ENCODE measurements at places on chromosomes 5 and 9. TPM values are rescaled to one million over a fixed set of nuclear protein-coding genes. Genes with fewer than 3 reads are reported as not detected.

DNA sequence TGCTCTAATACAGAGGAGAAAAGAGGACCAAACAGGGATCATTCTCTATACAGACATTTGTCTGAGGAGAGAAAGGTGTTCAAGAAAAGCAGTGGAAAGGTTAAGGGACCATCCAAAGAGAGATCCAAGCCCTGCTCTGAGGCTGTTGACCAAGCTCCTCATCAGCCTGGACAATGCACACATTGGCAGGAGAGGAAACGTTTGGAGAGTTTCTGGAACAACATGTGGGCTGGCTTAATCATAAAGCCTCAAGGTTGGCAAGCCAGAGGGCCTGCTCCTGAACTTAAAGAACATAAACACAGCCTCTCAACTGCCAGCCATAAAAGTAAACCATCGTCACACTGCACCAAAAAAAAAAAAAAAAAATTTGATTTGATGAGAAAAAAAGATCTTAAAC is 184.4 kb upstream of the SLC12A2 start:
- no peak for DNase-seq

The INSYN2B gene
- 1.4 TPM for total RNA-seq

DNA sequence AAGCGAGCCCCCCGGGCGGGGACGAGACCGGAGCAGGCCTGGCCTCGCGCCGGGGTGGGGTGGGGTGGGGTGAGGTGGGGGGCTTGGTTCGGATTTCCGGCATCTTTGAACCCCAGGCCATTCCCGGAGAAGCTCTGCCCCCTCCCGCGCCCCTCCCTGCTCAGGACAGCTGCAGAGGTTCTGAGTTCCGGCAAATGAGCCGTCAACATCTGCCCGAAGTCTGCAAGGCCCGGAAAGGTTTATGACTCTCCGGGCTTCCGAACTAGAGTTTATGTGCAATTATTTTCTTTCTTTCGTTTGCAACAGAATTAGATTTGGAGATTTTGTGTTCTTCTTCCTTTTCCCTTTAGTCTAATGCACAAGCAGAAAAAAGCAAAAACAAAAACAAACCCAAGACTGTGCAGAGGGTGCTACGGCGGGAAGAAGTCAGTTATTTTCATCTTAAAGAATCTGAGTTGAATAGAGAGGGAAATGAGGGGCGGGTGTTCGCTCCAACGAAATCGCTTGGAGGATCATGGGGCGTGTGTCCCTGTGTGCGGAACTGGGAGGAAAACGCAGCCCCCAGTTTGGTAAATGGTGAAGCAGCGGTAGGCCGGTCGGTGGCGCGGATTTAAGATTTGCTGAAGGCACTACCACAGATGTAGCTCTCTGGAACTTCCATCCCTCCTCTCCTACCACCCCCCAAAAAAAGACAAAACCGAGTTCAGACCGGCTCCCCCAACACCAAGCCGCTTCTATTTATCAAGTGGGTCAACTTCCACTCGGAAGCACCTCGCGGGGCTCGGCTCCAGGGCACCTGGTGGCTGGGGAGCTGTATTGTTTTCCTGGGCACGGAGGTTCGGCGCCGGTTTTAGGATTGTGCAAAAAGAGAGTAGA is 4.8 kb downstream of the LHX2 start:
- no peak for DNase-seq

The SLC34A3 gene
- total RNA-seq, result not detected

- DNase-seq, result no peak
These were observed 454.6 kb upstream of the TUSC1 start for GRCh38 chr9:26132746-26133312.

The ORM2 gene
- total RNA-seq, result not detected

DNA sequence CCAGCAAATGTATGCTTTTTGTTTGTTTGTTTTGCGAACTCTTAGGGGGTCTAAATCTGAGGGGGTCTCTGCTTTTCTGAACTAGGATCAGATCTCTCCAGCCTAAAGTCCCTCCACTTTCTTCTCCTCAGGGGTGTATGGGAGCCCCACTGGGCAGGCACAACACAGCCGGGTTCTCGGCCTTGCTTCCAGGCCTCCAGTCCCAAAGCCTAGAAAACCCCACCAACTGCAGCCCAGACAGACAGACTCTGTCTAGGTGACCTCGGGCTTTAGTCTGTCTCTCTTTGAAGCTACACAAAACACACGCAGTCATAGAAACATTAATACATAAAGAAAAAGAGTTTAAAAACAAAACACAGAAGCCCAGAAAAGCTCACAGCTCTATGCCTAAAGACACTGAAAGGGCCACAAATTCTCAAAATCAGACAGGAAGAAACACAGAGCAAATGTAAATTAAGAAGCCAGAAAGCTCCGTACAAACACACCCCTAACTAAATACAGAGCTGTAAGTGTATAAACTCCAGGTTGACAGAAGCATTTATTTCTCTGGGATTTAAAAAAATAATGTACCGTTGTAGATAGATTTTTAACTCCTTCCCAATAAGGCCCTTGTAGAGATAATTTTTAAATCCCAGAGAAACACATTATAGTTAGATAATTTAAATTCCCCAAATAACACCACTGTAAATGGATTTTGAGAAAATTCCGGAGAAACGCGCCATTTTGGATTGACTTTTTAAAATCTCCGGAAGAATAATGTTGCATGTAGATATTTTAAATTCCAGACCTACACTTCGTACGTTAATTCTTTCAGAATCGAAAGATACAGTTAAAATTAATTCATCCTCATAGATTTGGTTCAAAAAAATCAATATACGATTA is 2.0 kb downstream of the PITX1 start:
- DNase-seq, result no peak

DNA sequence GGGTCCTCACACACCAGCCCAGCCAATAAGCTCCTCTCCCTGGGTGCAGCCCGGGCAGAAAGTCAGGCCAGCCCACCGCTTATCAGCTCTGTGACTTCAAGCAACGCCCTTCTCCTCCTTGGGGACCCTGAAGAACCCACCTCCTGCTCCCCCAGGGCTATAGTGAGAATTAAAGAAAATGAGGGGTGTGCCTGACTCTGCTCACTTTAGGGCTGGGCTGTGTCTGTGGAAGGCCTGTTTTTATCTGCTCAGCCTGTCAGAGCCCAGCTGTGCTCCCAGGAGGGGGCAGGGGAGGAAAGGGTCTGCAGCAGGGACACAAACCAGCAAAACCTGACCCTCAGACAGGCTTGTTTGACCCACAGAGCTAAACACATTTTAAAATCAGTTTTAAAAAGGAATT is 3.9 kb downstream of the GPRIN1 start:
- no peak for DNase-seq

GRCh38 chr5:103397739-103398581 is 139.4 kb downstream of the MACIR start:
- no peak for DNase-seq

DNA sequence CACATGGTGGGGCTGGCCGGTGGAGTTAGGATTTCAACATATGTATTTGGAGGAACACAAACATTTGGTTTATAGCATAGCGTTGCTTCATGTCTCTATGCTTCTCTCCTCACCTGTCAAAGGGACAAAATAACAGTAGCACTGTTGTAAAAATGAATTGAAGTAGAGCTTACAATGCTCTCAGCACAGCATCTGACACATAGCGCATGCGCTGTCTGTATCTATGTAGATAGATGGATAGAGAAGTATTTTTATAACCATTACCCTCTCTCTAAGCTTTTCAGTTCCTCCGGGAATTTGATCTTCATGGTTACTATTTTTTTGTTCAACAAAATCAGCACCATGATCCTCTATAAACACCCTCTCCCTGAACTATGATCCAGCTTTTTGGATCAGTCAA is 166.0 kb downstream of the TTLL11 start:
- no peak for DNase-seq

- no peak for DNase-seq
These were observed 4.4 kb upstream of the RAPGEF1 start for GRCh38 chr9:131744171-131744719.

GRCh38 chr5:96868603-96869371 is 7.5 kb upstream of the ERAP2 start:
- no peak for DNase-seq

The LEAP2 gene
- total RNA-seq, result 2.0 TPM

DNA sequence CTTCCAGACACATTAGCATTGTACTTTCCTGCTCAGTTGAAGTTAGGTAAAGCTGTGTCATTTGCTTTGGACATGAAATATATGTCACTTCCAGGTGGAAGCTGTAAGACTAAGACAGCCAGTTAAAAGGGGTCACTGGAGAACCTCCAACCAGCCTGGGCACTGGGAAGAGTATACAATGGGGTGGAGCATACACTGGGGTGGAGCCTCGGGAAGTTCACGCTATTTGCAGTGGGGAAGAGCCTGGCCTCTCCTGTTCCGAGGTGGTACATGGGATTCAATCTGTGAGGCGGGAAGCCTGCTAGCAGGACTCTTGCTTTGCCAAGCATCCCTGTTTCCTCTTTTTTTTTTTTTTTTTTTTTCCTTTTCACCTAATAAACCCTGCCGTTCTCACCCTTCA is 145.3 kb downstream of the TTC39B start:
- DNase-seq, result no peak

- no peak for DNase-seq
These were observed 151.1 kb downstream of the DOCK2 start for GRCh38 chr5:169788168-169788567.

The POU5F2 gene
- total RNA-seq, result 0.59 TPM

The PCDHGA8 gene
- 1.5 TPM for total RNA-seq

The MLLT3 gene
- 15.2 TPM for total RNA-seq

DNA sequence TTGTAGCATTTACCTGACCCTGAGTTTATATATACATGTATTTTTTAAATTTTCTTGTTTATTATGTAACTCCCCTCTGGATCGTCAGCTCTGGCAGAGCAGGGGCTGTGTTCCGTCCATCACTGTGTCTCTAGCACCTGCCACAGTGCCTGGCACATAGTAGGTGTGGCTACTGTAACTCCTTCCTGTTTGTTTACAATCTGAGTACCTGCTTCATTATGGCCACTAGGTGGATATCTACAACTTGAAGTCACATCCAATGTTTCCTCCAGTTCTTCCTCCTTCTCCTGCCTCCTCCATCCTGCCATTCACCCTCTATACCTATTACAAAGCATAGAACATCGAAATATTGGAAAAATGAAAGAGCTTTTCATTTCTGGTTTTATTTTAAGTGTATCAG is 14.2 kb upstream of the PPP1R2B start:
- no peak for DNase-seq

GRCh38 chr9:68446836-68447235 is 90.4 kb downstream of the PGM5 start:
- DNase-seq, result no peak

All from lower leg skin (tissue), 4 donors.